Stimulated activated CD4-positive, alpha-beta T cell treated with anti-CD3 and anti-CD28 coated beads, Interleukin-1b, Interleukin-23, amount 100 ng/mL, for 1 hour (primary cell): ENCODE measurements at places on chromosomes 2 and 18.

DNA sequence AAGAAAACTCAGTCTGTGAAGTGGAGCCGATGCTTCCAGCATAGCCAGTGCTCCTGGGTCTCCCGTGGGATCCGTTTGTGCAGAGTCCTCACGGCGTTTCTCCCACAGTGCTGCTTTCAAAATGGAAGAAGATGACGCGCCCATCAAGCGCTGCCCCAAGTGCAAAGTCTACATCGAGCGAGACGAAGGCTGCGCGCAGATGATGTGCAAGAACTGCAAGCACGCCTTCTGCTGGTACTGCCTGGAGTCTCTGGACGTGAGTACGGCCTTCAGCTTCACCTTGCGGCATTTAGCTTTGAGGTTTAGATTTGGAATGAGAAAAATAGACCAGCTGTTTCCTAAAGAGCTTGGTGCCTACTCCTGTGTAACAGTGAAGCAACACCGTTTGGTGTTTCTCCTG is 107.0 kb downstream of the RNF144A start:
- DNase-seq = no peak

DNA sequence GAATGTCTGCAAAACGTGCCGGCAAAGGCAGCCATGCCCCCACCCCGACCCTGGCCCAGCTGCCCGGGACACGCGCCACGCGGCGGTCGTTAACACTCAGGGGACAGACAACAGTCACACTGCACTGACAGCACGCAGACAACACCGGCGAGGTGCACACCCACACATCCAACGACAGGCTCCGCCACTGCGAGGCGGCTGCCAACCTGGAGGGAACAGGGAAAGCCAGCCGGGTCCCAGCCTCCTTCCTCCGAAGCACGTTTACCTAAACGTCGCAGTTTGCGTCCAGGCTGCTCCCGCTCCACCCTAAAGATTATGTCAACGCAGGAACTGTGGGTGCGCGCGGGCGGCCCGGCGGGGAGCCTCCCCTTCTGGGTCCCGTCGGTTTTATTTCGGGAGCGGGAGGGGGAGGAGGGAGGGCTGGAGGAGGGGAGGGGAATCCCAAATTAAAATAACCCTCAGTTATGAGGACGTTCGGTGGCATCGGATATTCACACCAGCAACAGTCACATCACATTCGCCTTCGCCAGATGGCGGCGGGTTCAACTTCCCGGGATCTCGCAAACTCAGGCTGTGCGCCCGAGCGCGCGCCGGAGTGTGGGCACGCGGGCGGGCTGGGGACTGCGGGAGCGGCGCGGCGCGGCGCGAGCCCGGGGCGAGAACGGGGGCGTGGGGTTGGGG is 644 bp downstream of the PTGR3 start:
- DNase-seq = no peak

DNA sequence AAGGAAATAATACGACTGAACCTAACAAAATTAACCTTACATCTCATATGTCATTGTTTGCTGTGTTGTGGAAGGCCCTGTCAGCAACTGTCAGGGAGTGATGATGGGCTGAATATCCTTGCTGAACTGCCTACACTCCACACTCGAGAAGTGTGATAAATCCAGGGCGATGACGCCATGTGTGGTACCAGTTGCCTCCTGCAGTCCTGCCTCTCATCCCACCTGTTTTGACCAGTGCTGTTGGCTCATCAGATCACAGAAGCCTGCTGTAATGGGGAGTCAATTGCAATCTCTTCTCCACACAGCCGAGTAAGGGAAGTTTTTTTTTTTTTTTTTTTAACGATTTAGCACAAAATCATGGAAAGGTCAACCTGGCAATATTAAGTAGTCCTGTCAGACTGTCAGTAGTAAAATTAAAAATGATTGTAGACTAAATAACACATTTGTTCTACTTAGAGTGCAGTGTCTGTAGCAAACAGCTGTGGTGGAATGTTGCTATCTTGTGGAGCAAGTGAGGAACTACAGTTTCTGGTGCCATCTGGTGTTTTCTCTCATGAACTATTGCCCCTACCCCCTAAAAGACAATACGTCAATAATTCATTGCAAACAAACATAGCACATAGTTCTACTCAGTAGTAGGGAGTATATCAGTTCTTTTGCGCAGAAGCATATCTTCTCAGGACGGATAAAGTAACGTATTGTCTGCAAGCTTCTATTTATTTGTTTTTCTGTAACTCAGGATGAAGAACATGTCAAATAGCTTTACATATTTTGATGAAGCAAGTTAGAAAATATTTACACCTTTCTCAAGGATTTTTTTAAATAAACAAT is 347.6 kb downstream of the CTNNA2 start:
- no peak for DNase-seq

- DNase-seq = no peak
Observed at GRCh38 chr2:160380611-160381010, 113.0 kb downstream of the RBMS1 start.

- DNase-seq = no peak
Observed at GRCh38 chr2:98913916-98914712, 21.9 kb downstream of the CRACDL start.

DNA sequence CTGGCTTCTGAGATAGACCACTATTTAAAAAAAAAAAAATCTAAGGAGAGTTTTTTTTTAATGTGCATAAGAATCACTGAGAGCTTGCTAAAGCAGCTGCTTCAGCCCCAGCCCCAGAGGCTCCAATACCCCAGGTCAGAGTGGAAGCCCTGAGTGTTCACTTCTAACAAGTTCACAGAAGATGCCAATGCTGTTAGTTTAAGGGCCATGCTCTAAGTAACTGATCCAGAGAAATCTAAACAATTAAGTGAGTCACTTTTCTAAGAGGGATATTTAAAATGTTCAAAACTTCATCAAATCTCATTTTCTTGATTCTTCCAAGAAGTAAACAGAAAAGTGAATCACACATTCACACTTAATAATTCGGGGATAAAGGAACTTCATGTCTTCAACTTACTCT is 126.4 kb upstream of the CD226 start:
- DNase-seq = no peak

- no peak for DNase-seq
Observed at GRCh38 chr2:3627500-3628100, 30.4 kb upstream of the ALLC start.

DNA sequence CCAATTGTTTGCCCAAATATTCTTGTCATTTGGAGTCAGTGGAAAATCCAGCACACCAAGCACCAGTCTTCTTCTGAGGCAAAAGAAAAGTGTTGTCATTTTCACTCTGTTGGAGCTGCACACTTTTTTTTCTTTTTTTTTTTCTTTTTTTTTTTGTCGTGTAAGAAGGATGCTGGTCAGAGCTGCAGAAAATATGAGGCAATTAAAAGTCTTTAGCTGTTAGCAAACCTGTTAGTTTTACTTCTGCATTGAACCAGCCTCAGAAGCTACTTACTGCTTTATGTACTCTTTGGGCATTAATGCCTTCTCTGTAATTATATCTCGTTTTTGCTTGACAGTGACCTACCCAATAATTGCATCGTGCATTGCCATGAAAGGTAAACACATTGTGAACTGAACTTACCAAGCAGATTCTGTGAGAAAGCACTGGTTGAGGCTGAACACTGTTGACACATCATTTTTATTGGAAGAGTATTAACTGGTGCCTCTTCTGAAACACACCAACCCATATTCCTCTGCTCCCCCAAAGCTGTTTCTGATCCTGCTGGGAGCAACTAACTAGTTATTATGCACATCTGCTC is 165.4 kb downstream of the CAPN13 start:
- DNase-seq = no peak

DNA sequence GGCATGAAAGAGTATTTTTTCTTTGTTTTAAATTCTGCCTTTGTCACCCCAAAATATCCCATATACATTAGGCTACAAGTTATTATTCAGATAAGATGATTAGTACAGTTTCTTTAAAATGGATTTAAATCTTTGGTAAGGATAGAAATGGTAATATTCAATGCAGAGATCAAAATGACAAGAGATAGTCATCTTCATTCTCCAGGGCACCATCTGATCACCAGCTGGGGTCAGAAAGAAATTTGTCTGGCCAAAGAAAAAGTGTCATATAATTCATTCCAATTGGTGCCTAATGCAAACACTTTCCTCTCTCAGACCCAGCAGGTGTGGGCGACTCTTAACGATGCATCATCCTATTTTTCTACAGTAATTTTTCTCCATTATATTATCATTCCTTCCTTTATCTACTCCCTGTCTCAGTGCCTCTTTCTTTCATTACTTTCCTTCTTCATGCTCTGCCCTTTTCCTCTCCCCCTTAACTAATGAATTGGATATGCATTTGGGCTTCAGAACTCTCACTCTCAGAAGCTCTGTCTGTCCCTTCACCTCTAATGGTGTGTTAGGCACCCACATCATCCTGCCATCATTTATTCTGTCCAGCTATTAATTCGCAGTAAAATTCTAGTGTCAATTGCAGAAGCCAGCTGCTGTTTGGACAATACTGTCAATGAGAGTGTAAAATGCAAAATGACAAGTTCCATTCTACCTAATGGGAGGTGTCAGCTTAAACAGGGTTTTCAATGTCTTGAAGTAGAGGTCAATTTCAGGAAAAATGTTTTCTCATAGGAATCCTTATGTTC is 570.5 kb downstream of the TDRD15 start:
- DNase-seq = no peak

DNA sequence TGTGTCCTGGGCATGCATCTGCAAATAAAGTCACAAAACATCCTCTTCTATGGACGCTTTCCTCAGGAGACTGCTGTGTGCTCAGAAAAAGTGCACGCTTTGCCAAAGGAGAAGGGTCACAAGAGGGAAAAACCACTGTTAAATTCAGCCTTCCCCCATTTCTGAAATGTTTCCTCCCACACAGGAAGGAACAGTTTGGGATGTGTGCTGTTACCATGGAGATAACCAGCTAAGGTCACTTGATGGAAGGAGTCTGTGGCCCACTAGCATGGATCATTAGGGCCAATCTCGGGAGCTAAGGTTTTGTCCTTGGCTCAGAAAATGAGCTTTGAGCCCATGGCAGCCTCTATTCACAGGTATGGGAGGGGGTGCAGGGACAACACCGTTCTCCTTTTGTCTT is 5.6 kb downstream of the KCNE4 start:
- no peak for DNase-seq

DNA sequence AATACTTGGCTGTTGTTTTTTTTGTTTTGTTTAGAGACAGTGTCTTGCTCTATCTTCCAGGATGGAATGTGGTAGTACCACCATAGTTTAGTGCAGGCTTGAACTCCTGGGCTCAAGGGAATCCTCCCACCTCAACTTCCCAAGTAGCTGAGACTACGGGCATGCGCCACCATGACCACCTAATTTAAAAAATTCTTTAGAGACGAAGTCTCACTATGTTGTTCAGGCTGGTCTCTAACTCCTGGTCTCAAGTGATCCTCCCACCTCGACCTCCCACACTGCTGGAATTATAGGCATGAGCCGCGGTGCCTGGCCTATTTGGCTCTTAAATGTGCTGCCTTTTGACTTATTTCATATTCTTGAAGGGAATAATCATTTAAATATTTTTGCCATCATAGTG is 60.1 kb downstream of the PTPN4 start:
- DNase-seq = no peak

- DNase-seq = no peak
Observed at GRCh38 chr2:20608666-20609348, 42.1 kb downstream of the HS1BP3 start.

GRCh38 chr18:23743733-23744333 is 54.6 kb downstream of the LAMA3 start:
- no peak for DNase-seq

DNA sequence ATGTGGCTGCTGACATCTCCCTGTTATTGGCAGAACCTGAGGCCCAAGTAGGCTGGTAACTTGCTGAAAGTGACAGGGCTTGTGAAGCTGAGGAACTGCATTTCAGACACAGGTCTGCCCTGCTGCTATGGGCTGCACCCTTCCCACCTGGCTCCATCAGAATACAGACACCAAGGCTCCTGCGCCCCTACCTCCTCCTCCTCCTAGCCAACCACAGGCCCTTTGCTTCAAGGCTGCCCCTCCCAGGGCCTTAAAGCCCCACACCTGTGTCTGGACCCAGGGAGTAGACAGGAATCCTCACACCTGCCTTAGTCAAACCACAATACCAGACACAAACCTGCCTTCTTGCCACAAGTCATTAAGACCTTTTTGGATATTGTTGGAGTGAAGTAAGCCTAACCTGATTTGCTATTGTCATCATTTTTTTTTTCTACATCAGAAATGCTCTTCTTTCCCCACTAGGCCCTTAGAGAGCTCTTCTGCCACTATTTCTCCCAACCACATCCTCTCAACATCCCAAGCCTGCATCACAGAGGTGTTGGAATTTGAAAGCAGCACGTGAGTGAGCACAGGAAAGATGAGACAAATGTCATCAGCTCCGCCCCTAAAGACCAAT is 489.7 kb downstream of the EIPR1 start:
- DNase-seq = no peak

DNA sequence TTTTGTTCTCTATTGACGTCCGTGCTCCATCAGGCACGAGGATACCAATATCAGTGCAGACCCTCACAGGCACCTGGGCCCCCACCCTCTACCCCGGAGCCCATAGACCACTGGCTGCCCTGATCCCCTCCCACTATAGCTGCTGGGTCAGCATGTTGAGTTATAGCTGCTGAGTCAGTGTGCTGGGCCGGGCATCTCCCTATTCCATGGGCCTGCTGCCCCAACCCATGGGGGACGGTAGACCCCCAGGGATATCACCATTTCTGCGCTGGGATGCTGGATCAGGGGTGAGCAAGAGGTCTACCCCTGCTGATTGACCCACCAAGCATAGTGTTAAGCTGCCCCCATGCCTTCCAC is 100.1 kb upstream of the ST3GAL5 start:
- DNase-seq = no peak
